Neural progenitor cell (in vitro differentiated cells): ENCODE measurements at places on chromosomes 1 and 21. TPM values are rescaled to one million over a fixed set of nuclear protein-coding genes. Genes with fewer than 3 reads are reported as not detected.

NEK2 gene
- total RNA-seq, result 56.0 and 93.3 TPM in 2 replicates

SRP9 gene
- total RNA-seq, result 751 and 1,104 TPM in 2 replicates

KLHDC9 gene
- 12.6 and 22.6 TPM in 2 replicates for total RNA-seq

RCC2 gene
- total RNA-seq, result 126 and 165 TPM in 2 replicates

ZNF697 gene
- total RNA-seq, result 8.3 and 9.8 TPM in 2 replicates

KCNA10 gene
- not detected in 2 replicates for total RNA-seq

SPRR2G gene
- not detected in 2 replicates for total RNA-seq

PER3 gene
- total RNA-seq, result 3.6 and 6.1 TPM in 2 replicates

RAD54L gene
- 22.2 and 38.2 TPM in 2 replicates for total RNA-seq

FCGR1A gene
- total RNA-seq, result not detected in 2 replicates

TMEM52 gene
- total RNA-seq, result 2.9 and 7.4 TPM in 2 replicates

S100A1 gene
- 0.74 TPM in 1 of 2 replicates, not detected in the other for total RNA-seq

RGS4 gene
- total RNA-seq, result 0.43 and 0.77 TPM in 2 replicates

FAM72C gene
- 8.1 and 14.8 TPM in 2 replicates for total RNA-seq

LRRC39 gene
- 0.54 and 0.87 TPM in 2 replicates for total RNA-seq

CAMK1G gene
- total RNA-seq, result 3.6 and 4.3 TPM in 2 replicates

KIF14 gene
- total RNA-seq, result 39.0 and 60.2 TPM in 2 replicates

DISC1 gene
- 1.8 and 3.2 TPM in 2 replicates for total RNA-seq

GBP2 gene
- total RNA-seq, result not detected in 2 replicates

TMPRSS2 gene
- total RNA-seq, result 0.99 and 1.5 TPM in 2 replicates

COL9A2 gene
- total RNA-seq, result 3.7 and 14.8 TPM in 2 replicates

CYYR1 gene
- total RNA-seq, result 24.7 and 25.7 TPM in 2 replicates

AVPR1B gene
- total RNA-seq, result not detected in 2 replicates

LEFTY1 gene
- total RNA-seq, result not detected in 2 replicates

AMPD1 gene
- total RNA-seq, result not detected in 2 replicates

SPRR2F gene
- total RNA-seq, result not detected in 2 replicates

THEM4 gene
- total RNA-seq, result 12.4 and 14.1 TPM in 2 replicates

LIN9 gene
- total RNA-seq, result 20.8 and 34.4 TPM in 2 replicates

MSH4 gene
- 0.09 TPM in 1 of 2 replicates, not detected in the other for total RNA-seq

RERE gene
- 29.8 and 46.5 TPM in 2 replicates for total RNA-seq
